ENCODE measurements at places on chromosomes 7 and 10. TPM values are rescaled to one million over a fixed set of nuclear protein-coding genes. Genes with fewer than 3 reads are reported as not detected.

The KIAA1549 gene
- total RNA-seq = 0.21 TPM

The SLC26A5 gene
- not detected for total RNA-seq

The TMEM26 gene
- not detected for total RNA-seq

The ASAH2 gene
- 0.24 TPM for total RNA-seq

The LRRC17 gene
- total RNA-seq = 0.72 TPM

The RELN gene
- total RNA-seq = 0.21 TPM

The COL17A1 gene
- total RNA-seq = 856 TPM

The SRGN gene
- 13.5 TPM for total RNA-seq

The LRGUK gene
- not detected for total RNA-seq

The FAM237B gene
- not detected for total RNA-seq

The GNGT1 gene
- total RNA-seq = not detected

The VGF gene
- 0.24 TPM for total RNA-seq

The TECPR1 gene
- total RNA-seq = 17.1 TPM

The FAM13C gene
- 0.24 TPM for total RNA-seq

The SORBS1 gene
- total RNA-seq = 0.72 TPM

The WNT8B gene
- total RNA-seq = not detected

The HMX3 gene
- not detected for total RNA-seq

The AHR gene
- 97.1 TPM for total RNA-seq

The ACSM6 gene
- total RNA-seq = not detected

The TEX36 gene
- total RNA-seq = not detected

The GSAP gene
- total RNA-seq = 9.2 TPM
